Tibial nerve (tissue), 4 donors: ENCODE measurements at places on chromosomes 7 and 10.

GRCh38 chr7:141563956-141564623 is 12.9 kb downstream of the AGK start:
- H3K36me3 ChIP-seq: no peaks in the 10 kb centered on the region
- no peaks in the 10 kb centered on the region for H3K4me1 ChIP-seq
- H3K4me3 ChIP-seq: no peak overlapping the region
- no peaks in the 10 kb centered on the region for H3K27me3 ChIP-seq

- no peak overlapping the region for H3K4me3 ChIP-seq
- no peaks in the 10 kb centered on the region for H3K36me3 ChIP-seq
- no peak overlapping the region for H3K27ac ChIP-seq
Observed at GRCh38 chr7:131957338-131958020, 401.1 kb upstream of the PODXL start.

DNA sequence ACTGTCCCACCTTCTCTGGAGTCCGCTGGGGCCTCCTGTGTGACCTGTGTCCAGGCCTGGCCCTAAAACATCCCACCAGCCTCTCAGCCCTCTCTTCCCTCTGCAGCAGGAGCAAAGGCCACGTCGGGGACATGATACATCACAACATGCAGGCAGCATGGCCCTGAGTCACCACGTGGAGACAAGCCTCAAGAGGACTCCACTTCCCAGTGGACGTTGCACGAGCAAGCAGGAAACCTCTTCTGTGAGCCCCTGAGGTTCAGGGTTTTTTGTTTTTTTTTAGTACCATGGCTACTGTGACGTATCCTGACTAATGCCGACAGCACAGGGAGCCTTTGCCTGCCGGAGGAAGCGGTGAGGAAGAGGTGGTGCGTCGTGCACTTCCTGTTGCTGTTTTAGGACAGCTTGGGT is 165.9 kb downstream of the DNAJB6 start:
- no peak overlapping the region for H3K27ac ChIP-seq
- no peak overlapping the region for H3K4me3 ChIP-seq
- no peaks in the 10 kb centered on the region for H3K36me3 ChIP-seq
- no peaks in the 10 kb centered on the region for H3K4me1 ChIP-seq
- no peak for DNase-seq

DNA sequence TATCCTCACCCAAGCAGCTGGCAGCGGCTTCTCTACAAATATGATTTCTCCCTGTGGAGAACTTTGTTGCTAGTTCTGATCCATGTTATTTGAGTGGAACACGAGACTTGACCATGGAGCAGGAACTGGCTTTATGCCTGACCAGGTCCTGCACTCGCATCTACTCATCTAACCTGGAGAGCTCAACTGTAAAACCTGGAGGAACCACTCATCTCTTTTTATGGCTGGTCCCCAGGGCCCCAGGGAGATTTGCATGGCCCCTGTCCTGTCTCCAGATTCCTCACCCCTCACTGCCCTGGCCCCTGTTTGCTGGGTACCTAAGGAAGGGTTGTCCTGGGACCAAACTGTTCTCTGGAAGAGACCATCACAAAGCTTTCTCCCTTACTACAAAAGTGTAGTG is 16.0 kb downstream of the TCAF1 start:
- H3K27ac ChIP-seq: no peak overlapping the region
- H3K27me3 ChIP-seq: no peaks in the 10 kb centered on the region
- no peaks in the 10 kb centered on the region for H3K36me3 ChIP-seq
- H3K4me3 ChIP-seq: no peak overlapping the region
- DNase-seq: no peak

DNA sequence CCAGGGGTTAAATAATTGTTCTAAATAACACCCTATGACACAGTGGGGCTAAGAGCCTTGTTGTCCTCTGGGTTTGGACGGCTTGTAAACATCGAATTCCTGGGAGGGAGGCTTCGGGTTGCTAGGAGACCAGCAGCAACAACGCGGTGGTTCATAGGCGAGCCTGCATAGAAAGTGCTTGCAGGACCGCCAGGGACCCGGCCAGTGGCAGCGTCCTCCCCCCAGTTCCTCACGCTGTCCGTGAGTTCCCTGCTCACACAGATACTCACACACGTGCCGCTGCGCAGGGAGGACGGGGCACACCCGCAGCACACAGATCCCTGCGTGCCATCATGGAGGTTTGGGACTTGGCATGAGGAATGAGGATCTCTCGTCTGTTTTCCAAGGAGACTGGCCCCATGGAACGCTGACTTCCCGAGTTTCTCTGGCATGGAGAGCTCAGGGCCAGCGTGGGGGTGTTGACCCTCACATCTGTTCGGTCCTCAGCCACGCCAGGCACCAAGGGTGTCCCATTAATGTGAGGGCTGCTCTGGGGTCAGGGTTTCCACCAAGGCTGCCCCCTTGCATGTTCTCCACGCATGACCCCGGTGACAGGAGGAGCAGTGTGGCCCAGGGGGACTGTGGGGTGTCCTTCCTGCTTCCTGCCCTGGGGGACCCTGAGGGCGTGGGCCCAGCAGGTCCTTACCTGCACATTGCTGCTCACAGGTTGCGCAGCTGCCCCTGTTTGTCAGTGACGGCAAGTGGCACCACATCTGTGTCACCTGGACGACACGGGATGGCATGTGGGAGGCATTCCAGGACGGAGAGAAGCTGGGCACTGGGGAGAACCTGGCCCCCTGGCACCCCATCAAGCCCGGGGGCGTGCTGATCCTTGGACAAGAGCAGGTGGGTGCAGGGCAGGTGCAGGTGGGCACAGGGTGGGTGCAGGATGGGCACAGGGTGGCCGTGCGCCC is 9.7 kb downstream of the NPTX2 start:
- H3K4me1 ChIP-seq: no peaks in the 10 kb centered on the region
- H3K4me3 ChIP-seq: no peak overlapping the region
- H3K27me3 ChIP-seq: no peaks in the 10 kb centered on the region

DNA sequence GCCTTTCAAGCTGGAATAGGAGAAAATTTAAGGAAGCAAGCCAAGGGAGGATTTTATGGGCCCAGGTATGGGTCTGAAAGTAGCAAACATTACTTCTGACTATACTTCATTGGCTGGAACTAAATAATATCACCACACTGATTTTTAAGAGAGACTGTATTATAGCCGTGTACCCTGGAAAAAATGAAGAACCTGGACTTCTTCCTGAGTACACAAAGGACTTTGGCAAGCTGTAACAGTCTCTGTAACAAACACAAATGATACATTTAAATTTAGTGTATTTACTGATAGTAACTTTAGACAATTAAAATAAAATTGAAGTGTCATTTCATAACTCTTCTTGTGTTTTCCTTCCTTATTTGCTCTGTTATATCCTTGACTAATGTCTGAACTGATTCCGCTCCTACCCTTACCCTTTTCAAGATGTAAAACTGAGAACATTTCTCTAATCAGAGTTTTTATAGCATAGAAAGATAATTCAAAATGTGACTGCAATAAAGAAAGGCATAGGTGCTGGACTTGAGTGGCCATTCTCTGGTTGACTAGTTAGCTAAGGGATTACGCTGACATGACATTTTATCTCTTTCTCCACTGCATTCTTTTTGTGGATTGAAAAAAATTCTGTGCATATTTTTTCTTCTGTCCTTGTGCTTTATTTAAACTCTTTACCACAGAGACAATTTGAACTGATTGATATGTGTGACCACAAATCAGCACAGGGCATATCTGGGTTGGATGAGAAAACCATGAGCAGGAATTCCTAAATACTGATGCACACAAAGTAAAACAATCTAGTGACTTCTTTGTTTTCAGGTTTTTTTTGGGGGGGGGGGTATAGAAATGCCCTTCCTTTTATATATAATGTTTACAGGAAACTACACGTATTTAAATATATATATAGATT is 349.7 kb downstream of the MDFIC start:
- DNase-seq: no peak
- no peak overlapping the region for H3K27ac ChIP-seq

- no peaks in the 10 kb centered on the region for H3K27me3 ChIP-seq
- H3K4me1 ChIP-seq: no peaks in the 10 kb centered on the region
- no peaks in the 10 kb centered on the region for H3K36me3 ChIP-seq
- no peak for DNase-seq
- peak overlapping the region; percentile 78 for H3K4me3 ChIP-seq
Observed at GRCh38 chr10:7410301-7410861, 453 bp downstream of the SFMBT2 start.

- H3K4me1 ChIP-seq: no peaks in the 10 kb centered on the region
- H3K27me3 ChIP-seq: no peaks in the 10 kb centered on the region
- no peak overlapping the region for H3K4me3 ChIP-seq
- peaks cover 2% of the 10 kb centered on the region for H3K36me3 ChIP-seq
- H3K27ac ChIP-seq: no peak overlapping the region
Observed at GRCh38 chr7:87337331-87337730, 8.1 kb upstream of the CROT start.

DNA sequence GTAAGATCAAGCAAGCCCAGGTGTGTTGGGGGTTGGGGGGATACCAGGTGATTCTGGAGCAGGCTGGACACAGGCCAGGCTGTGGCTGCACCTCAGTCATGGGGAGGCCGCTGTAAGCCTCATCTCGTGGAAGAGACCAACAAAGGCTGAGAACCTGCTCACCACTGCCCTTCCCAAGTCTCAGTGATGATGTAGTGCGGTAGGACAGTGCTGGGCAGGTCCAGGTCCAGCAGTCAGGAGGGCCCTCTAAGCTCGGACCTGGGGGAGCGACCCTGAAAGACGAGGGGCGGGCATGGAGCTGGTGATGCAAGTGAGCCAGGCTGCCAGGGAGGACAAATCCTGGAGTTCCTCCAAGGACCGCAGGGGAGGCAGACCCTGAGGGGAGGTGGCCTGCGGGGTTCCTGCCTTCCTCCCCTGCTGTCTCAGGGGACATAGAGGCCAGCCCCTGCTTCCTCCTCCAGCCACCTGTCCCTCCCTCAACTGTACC is 3.3 kb upstream of the PWWP2B start:
- no peak for DNase-seq
- H3K27ac ChIP-seq: no peak overlapping the region

GRCh38 chr7:9600974-9601373 is 1167.6 kb downstream of the NXPH1 start:
- no peaks in the 10 kb centered on the region for H3K4me1 ChIP-seq
- no peaks in the 10 kb centered on the region for H3K36me3 ChIP-seq
- no peak for DNase-seq
- H3K27me3 ChIP-seq: no peaks in the 10 kb centered on the region
- H3K27ac ChIP-seq: no peak overlapping the region
- no peak overlapping the region for H3K4me3 ChIP-seq

DNA sequence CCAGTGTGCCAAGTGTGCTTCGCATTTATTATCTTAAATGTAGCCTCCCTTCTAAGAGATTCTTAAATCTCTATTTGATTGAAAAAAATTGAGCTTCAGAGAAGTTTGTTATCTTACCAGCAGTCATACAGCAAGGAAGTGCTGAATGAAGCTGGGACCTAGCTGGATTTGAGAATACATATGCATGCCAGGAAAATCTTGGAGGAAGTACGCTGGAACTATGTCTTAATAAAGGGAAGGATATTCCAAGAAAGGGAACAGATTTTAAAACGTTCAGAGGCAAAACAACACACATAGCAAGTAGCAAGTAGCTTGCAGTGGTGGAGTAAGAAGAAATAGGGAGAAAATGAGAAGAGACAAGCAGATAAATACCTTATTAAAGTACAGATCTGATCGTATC is 1.5 kb downstream of the CFAP70 start:
- no peak overlapping the region for H3K27ac ChIP-seq
- DNase-seq: no peak
- H3K27me3 ChIP-seq: no peaks in the 10 kb centered on the region
- H3K4me3 ChIP-seq: no peak overlapping the region
- peaks cover 5% of the 10 kb centered on the region for H3K36me3 ChIP-seq

DNA sequence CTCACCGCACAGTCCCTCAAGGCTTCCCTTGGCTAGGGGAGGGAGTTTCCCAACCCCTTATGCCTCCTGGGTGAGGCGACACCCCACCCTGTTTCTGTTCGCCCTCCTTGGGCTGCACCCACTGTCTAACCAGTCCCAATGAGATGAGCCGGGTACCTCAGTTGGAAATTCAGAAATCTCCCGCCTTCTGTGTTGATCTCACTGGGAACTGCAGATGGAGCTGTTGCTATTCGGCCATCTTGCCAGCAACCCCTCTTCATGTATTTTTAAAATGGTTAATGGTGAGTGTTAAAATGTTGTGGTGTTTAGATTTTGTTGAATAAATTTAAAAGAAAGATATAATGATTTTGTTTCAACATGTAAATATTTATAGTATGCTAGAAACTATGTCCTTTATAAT is 22.0 kb downstream of the UMAD1 start:
- no peaks in the 10 kb centered on the region for H3K27me3 ChIP-seq
- H3K27ac ChIP-seq: no peak overlapping the region
- H3K36me3 ChIP-seq: no peaks in the 10 kb centered on the region
- no peak for DNase-seq

GRCh38 chr10:123149568-123150270 is 1.8 kb downstream of the HMX2 start:
- H3K27me3 ChIP-seq: peaks cover 89% of the 10 kb centered on the region
- no peak overlapping the region for H3K27ac ChIP-seq
- DNase-seq: no peak
- H3K4me3 ChIP-seq: peak overlapping the region; percentile 44

GRCh38 chr7:6268023-6268900 is 4.2 kb downstream of the CYTH3 start:
- H3K27me3 ChIP-seq: no peaks in the 10 kb centered on the region
- H3K27ac ChIP-seq: no peak overlapping the region
- DNase-seq: no peak
- H3K4me1 ChIP-seq: peaks cover 8% of the 10 kb centered on the region
- no peak overlapping the region for H3K4me3 ChIP-seq

- H3K4me1 ChIP-seq: no peaks in the 10 kb centered on the region
- no peak overlapping the region for H3K27ac ChIP-seq
- no peak overlapping the region for H3K4me3 ChIP-seq
- no peaks in the 10 kb centered on the region for H3K27me3 ChIP-seq
- no peak for DNase-seq
- no peaks in the 10 kb centered on the region for H3K36me3 ChIP-seq
Observed at GRCh38 chr7:105107458-105107857, 93.5 kb downstream of the KMT2E start.

DNA sequence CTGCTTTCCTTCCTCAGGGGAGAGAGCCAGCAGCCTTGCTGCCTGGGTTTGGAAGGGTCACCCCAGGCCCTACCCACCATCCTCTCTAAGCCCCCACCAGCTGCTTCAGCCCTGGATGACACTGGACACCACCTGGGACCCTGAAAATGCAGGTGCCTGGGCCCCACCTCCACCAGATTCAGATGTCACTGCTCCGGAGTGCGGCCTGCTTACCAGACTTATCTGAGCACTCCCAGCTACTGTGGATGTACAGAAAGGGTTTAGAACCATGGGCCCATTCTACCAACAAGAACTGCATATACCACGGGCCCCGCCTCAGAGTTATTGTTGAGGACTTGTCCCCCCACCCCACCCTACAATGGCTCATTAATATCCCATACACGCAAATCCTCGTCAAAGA is 172.3 kb downstream of the PTPRN2 start:
- H3K4me3 ChIP-seq: no peak overlapping the region
- H3K4me1 ChIP-seq: peaks cover 13% of the 10 kb centered on the region
- no peak overlapping the region for H3K27ac ChIP-seq
- H3K36me3 ChIP-seq: no peaks in the 10 kb centered on the region
- no peak for DNase-seq
- no peaks in the 10 kb centered on the region for H3K27me3 ChIP-seq
